Smooth muscle cell of the brain vasculature (primary cell): ENCODE measurements at places on chromosomes 12 and 14.

DNA sequence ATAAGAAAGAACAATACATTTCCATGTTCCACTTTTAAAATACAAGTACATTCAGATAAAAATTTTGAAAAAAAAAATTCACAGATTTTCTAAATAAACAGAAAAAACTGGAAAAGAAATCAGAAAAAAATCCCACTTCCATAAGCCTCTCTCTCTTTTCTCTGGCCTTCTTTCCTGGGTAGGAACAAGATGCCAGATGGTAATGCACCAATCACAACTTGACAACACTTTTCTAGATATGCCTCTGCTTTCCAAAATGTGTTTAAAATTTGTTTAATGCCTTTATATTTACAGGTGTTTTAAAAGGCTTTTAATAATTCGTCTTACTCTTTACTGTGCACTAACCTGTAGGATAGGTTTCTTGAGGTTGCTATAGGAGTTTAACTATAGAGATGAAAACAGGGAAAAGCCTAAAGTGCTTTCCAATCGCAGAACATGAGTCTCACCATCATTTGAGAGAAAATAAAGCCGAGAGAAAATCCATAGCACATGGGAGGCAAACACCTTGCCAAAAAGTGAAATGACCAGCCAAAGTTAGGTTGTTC lies 74.2 kb downstream of the TMTC1 start:
- no peak for DNase-seq

GRCh38 chr12:77559400-77560074 lies 271.2 kb upstream of the NAV3 start:
- no peak for DNase-seq

DNA sequence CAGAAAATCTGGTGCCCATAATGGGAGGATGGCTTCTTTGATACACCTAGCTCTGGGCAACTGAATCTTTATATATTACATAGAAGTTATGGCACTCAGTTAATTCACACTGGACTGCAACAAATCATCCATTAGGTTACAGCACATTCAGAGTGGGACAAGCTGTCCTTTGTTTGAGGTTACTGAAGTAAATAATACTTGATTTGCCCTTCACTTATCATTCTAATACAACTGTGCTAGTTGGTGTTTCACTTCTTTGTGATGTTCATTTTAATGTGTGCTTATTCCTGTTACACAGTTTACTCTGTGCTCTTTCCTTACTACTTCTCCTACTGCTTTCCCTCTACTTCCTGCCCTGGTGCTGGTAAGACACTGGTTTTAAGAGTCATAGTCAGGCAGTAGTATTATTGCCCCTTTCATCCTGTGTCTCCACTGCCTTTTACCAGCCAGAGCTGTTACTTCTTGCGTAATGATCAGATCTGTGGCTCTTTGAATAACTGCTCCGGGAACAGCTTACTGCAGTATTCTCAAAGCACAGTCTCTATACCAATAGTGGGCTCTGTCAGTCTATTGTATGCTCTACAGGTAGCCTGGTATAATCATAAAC lies 36.4 kb upstream of the GXYLT1 start:
- DNase-seq, result no peak

DNA sequence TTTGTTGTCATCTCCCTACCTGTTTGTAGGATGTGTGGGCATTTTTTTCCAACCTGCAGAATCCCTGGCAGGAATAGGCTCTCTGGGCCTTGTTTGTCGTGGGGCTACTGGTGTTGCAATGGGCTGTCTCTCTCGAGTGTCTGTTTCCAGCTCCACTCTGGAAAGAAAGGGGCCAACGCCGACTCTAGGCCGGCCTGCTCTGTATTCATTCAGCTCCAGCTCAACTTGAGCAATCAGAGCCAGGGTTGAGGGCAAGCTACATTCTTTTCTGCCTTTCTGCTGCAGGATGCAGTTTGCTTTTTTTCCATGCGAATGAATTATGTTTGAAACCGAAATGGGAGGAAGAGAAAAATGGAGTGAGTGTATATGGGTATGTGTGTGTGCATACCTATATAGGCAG lies 2.3 kb downstream of the JDP2 start:
- no peak for DNase-seq

DNA sequence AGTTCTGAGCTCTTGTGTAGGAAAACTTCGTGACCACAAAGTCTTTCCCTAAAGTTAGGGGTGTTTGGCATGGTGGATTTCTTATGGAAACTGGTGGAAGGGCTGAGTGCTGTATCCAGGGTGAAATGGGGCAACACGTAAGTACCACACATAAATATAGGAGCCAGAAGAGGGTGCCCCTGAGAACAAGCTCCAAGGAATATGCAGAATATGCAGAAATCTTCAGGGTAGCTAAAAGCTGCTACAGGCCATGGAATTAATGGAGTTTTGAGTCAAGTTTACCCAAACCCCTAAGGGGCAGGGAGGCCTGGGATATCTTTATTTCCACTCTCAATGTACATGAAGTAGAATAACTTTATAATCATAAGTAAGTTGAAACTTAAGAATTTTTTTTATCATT lies 44.0 kb downstream of the ZNF664 start:
- no peak for DNase-seq

- DNase-seq, result no peak
These were observed 9.4 kb downstream of the ART4 start for GRCh38 chr12:14833952-14834351.

GRCh38 chr14:59004012-59004411 lies 184.5 kb upstream of the DAAM1 start:
- no peak for DNase-seq

DNA sequence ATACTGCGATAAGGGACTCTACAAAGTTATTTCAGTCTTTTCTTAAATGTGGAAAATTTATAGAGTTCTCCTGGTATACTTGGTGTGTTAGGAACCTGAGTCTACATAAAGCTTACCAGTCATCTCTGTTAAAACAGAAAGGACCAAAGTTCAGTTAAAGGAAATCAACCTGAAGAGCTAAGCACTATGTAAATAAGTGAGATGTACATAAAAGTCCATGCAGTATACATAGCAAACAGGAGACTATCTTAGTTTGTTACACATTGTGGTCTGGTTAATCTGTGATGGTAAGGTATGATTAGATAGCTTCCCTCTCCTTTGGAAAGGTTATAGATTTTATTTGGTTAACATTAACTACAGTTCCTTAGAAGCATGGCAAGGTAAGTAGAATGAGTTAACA lies 75.9 kb downstream of the ATP2B1 start:
- no peak for DNase-seq

- DNase-seq, result peak; percentile 41
These were observed 75.8 kb downstream of the DAD1 start for GRCh38 chr14:22513066-22513812.

DNA sequence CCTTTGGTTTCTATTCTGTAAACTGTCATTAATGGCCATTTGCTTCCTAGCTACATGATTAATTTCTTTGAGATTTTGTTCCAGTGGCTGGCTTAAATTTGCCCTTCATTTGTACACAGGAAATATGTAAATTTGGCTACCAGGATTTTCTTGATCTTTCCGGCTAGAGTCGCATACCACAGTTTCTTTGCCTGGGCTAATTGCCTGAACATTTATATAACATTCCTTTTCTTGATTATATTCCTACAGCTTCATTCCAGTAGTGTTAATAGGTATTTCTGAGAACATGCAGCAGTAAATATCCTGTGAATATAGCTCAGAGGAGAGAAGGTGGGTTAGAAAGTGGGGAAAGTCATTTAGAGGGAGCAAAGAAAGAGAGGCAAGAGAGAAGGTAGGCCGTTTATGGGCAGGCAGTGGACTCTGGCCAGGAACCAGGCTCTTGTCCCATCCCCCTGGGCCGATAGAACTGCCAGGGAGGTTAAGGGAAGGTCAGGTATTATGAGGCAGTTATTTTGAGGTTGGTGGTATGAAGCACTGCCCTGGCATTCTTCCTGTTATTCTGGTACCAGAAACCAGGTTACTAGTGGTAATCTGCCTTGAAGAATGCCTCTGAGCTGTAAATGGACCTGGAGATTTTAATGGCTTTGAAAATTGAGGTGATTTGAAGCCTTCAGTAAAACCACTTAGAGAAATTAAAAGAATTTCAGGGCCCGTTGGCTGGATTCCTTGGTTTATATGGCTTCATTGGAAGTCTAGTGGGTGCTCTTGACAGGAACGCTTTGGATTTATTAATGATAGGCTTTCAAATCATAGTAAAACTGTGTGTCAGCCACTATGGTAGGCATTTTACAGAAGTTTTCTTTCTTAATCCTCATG lies 4.4 kb downstream of the RNF10 start:
- DNase-seq, result no peak

DNA sequence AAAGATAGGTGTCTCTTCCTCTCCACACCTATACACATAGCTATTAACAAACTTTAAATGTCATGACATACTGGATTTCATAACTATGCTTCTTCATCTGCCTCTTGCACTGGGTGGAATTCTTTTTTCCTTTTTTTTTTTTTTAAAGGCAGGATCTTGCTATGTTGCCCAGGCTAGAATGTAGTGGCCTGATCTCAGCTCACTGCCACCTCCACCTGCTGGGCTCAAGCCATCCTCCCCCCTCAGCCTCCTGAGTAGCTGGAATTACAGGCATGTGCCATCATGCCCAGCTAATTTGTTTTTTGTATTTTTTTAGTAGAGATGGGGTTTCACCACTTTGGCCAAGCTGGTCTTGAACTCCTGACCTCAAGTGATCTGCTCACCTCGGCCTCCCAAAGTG lies 4.8 kb downstream of the MRPL51 start:
- DNase-seq, result no peak

GRCh38 chr12:16218234-16218633 lies 59.3 kb downstream of the SLC15A5 start:
- no peak for DNase-seq

DNA sequence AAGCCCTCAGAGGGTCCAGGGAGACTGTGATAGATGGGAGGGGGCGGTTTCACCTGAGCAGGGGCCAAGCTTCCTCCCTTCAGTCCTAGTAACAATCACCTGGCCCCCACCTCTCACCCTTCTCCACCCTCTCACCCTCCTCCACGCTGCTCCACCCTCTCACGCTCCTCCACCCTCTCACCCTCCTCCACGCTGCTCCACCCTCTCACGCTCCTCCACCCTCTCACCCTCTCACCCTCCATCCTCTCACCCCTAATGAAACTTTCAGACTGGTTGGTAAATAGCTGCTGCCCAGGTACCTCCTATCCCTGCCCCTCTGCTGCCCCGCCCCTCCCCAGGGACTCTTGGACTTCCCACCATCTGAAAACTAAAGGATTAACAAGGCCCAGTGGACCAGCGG lies 34.2 kb downstream of the NGB start:
- no peak for DNase-seq

DNA sequence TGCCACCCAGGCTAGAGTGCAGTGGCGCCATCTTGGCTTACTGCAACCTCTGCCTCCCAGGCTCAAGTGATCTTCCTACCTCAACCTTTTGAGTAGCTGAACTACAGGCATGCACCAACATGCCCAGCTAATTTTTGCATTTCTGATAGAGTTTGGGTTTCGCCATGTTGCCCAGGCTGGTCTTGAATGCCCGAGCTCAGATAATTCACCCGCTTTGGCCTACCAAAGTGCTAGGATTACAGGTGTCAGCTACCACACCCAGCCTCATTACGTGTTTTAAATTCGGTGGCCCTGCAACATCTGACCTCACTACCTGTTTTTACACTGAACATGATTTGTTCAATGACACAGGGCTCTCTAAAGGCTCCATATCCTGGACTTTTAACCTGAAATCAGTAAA lies 22.9 kb upstream of the RDH16 start:
- DNase-seq, result no peak

DNA sequence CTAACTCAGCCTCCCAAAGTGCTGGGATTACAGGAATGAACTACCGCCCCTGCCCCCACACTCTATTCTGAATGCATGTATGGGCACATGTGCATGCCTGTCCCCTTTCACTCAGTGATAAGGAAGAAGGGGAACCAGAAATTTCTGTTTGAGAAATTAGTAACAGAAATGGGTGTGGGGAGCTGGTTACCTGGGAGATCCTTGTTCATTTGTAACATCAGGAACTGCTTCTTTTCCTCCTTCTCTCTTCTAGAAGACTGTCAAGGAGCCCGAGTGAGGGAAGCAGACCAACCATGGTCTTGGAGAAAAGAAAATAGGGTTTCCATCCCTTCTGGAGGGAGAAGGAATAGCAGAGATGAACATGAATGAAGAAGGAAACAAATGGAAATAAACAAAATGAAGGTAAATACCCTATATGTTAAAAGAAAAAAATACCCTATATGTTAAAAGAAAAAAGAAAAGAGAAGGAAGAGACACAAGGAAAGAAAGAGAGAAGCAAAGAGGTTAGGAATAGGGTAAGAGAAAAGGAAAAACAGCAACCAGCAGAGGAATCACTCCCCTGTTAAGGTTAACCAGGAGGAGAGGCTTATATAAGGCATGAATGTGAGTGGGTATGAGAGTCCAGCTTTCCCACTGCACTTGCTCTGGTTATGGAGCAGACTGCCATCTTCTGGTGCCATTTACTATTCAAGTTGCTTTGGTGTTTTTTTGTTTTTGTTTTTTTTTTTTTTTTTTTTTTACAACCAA lies 3.3 kb downstream of the PPP1R3E start:
- DNase-seq, result no peak

GRCh38 chr12:114812858-114813761 lies 129.1 kb upstream of the TBX3 start:
- DNase-seq, result peak; percentile 55

DNA sequence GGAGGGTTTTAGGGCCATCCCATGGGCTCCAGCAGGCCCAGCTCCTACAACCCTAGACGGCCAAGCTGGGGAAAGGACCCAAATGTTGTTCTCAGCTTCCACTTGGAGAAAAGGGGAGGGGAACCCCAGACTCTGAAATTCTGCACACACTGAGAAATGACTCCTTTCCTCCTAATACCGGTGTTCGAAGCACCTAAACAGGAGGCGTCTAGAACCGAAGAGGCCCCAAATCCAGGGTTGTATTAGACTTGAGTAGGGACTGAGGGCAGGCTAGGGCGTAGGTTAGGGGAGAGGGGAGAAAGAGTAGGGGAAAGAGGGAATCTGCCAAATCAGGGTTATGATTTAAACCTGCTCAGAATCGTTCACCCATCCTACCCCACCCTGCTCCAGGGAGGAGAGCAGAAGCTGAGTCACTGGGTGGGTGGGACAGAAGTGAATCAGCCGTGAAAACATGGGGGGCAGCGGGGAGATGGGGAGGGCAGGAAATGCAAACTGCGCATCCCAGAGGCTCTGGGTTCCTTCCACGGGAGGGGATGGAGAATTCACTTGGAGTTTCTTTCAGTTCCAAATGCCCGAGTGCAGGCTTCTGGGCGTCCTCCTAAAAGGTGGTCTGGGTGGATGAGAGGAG lies 1.0 kb downstream of the IGFBP6 start:
- DNase-seq, result no peak

- no peak for DNase-seq
These were observed 52.8 kb upstream of the ELK3 start for GRCh38 chr12:96141216-96141912.

- DNase-seq, result peak; percentile 32
These were observed 13.3 kb downstream of the BEST3 start for GRCh38 chr12:69685810-69686209.
